ENCODE measurements at places on chromosomes 11 and 22. TPM values are rescaled to one million over a fixed set of nuclear protein-coding genes. Genes with fewer than 3 reads are reported as not detected.

DNA sequence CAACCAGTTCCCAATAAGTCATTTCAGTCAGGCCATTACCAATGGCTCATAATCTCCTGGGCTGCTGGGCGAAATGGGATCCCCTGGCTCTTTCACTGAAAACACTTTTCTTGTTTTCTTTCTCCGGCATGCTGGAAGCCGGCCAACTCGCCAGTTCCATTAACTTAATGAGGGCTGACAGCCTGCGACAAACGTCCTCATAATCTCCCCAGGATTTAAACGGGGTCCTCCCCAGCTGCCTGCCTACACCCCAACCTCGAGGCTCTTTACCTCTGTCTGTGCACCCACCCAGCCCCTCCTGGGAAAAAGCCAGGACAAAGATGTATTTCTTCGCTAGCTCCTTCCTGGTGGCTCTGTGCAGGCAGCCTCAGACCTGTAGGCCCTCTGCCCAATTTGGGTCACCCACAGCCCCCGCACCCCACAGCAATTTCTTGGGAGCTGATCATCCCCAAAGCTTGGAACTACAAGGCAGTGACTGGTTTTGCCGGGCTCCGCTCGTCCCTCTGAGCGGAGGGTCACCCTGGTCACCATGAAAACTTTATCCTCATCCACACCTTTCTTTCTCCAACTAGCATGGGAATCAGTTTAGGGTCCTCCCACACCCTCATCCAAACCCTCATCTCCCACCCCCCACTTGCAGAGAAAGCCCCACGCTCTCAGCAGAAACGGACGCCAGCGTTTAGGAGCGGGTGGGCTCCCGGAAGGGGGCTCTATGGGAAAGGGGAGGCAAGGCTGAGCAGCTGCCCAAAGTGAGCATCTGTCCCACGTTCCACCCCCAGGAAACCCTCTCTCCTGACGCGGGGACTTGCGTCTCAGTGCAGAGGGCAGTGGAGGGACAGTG is 51.1 kb upstream of the KCNQ1OT1 start:
- peak; percentile 26 for DNase-seq

DNA sequence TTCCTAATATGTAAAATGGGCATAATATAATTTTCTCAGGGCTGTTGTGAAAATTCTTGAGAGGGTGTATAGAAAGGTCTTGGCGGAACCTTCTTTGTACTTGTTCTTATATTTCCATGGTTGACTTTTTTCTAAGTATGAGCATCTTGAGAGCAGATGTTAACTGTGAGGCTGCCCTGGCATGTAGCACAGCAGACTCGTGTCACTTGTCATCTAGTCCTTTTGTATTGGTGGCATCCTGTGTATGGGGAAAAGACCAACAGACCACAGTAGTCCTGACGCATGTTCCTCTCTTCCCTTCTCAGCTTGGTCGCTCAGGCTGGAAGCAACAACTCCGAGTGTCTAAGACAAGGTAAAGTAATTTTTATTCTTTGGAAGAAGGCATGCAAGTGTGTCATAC is 153.8 kb upstream of the ZBED5 start:
- no peak for DNase-seq

DNA sequence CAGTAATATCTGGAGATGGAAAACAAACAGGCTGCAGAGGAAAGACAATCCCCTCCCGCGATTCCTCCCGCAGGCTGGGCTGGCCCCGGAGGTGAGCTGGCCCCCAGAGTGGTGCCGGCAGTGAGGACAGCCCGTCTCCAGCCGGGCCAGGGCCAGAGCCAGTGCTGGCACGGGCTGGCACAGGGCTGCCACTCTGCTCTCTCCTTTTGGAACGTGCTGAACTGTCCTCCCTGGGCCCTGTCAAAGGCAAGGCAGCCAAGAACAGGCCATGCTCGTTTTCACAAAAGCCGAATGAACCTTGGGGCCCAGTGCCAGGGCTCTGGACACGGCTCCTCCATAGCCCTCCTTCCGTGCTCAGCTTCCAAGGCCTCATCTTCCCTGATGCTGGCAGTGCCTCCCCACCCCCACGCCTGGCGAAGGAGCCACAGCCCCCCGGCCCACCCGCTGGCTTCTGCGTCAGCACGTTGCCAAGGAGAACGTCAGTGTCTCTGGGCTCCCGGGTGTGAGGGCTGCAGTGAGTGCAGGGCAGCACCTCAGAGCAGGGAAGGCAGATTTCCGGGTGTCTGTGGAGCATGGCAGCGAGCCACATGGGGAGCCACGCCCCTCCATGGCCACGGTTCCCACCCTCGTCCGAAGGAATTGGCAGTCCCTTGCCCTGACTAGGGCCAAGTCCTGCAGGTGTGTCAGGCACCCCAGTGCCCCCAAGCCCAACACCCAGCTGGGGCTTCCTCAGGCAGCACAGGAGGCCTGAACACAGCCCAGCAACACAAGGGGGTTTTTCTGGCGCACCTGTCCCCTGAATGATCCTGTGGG is 28.6 kb downstream of the GNAZ start:
- peak; percentile 57 for DNase-seq

DNA sequence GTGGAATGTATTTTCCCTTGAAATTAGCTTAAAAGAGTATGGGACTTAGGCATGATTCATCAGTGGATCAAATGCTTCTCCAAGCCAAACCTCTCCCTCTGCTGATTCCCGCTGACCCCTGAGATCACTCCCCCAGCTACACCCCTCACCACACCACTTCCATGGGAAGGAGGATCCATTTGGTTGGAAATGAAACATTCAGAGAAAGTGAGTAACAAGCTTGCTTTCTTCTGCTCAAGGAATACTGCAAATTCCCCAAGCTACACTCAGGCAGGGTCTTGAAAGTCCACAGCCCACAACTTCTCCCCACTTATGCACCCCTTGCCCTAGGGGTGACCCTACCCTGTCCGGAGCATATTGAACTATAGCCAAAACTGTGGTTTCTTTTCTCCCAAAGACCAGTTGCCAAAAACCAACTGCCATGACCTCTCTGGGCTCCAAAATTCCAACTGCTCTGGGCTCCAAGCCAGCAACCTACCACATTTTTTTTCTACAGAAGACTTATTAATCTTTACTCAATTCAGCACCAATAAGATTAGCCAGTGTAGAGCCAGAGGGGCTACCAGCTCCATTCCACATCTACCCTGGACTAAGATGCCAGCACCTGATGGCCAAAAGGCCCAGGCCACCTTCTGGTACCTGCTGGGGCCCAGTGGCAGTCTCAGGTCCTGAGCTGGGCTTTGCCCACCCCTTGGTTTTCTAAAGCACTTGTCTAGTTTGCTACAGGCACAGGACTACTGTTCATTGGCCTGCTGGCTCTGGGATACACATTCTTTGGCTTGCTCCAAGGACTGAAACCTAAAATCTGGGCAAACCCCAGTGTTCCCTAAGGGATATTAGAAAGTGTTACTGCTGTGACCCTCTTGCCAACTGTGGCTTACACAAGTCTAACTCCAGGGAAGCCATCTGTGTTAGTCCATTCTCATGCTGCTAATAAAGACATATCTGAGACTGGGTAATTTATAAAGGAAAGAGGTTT is 101.1 kb downstream of the MICAL3 start:
- no peak for DNase-seq

DNA sequence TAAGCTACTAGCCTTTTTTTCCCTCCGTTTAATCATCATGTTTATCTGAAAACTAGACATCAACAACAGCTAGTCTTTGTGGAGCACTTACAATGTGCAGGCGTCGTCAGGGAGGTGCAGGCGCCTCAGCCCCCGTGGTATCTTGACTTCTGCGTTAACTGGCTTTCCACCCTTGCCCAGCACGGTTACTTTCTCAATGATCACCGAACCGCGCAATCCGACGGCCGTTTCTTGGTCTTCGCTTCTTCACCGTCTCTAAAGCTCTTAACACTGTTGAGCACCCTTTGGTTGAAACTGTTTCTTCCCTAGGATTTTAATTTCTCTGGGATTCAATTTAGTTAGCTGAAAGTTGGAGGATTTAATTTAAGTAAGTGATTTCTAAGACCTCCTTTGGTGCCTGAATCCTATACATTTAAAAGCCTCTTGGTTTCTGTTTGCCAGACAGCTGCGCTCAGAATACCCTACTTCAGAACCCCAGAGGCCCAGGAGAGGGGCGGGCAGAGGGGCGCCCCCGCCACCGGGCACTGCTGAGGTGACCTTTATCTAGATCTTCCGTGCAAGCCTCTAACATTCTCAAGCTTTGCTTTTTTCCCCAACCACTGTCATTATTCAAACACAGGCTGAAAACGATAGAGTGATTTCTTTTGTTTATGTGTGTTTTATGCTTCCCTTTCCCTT is 18.0 kb upstream of the TMEM218 start:
- no peak for DNase-seq

- no peak for DNase-seq
Measured at GRCh38 chr22:31935961-31936635, 8.2 kb upstream of the YWHAH start.

GRCh38 chr11:15671216-15671615 is 556.5 kb downstream of the INSC start:
- no peak for DNase-seq

DNA sequence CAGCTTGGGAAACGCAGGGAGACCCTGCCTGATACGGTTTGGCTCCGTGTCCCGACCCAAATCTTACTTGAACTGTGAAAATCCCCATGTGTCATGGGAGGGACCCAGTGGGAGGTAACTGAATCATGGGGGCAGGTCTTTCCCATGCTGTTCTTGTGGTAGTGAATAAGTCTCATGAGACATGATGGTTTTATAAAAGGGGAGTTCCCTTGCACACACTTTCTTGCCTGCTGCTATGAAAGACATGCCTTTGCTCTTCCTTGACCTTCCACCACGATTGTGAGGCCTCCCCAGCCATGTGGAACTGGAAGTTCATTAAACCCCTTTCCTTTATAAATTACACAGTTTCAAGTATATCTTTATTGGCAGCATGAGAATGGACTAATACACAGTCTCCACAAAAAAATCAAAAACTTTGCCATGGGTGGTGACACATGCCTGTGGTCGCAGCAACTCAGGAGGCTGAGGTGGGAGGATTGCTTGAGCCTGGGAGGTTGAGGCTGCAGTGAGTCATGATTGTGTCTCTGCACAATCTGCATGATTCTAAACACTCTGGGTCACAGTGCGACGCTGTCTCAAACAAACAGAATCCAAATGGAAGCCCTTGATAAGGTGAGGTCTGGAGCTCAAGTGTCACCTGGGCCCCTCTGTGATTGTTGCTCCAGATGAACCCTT is 34.9 kb downstream of the SYN3 start:
- no peak for DNase-seq

DNA sequence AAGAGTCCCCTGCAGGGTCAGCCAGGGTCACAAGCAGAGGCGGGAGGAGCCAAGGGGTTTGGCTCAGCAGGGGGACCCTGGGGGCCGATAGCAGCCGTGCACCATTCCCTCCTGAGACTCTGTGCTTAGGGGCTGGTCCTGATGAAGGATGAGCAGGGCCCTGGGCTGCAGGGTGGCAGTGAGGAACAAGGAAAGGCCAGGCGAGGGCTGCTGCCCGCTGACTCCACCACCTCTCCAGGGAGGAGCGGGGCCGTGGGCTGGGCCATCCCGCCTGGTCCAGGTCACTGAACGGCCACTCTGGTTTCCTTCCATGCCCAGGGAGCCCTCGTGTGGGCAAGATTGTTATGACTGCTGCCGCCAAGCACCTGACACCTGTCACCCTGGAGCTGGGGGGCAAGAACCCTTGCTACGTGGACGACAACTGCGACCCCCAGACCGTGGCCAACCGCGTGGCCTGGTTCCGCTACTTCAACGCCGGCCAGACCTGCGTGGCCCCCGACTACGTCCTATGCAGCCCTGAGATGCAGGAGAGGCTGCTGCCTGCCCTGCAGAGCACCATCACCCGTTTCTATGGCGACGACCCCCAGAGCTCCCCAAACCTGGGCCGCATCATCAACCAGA is 9.2 kb upstream of the NDUFS8 start:
- no peak for DNase-seq

DNA sequence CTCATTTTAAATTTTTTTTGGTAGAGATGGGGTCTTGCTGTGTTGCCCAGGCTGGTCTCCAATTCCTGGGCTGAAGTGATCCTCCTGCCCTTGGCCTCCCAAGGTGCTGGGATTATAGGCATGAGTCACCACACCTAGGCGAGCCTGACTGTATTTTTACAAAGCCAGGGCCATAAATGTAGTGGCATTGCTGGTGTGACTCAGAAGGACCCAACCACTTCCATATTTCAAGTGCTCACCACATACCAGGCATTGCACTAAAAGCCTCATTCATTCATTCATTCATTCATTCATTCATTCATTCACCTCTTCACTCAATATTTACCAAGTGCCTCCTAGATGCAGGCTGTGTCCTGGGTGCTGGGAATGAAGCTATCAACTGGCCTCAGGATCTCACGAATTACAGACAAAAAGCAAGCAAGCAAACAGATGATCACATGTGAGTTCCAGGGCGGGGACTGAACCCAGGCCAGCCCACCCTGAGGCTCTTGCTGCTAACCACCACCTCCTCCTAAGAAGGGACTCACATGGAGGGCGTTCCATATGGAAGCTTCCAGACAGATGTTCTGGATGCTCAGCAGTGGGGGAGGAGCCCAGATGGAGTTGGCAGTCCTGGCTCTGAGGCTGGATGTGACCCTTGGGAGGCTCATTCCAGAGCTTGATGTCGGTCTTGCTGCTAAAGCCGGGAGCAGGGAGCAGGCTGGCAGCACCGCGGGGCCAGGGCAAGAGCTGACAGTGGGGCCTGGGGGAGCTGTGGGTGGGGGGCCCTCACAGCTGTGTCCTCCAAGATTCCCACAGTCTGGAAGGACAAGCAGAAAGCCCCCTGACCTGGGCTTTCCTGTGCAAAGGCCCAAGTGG is 158.8 kb downstream of the CTTN start:
- DNase-seq, result no peak

DNA sequence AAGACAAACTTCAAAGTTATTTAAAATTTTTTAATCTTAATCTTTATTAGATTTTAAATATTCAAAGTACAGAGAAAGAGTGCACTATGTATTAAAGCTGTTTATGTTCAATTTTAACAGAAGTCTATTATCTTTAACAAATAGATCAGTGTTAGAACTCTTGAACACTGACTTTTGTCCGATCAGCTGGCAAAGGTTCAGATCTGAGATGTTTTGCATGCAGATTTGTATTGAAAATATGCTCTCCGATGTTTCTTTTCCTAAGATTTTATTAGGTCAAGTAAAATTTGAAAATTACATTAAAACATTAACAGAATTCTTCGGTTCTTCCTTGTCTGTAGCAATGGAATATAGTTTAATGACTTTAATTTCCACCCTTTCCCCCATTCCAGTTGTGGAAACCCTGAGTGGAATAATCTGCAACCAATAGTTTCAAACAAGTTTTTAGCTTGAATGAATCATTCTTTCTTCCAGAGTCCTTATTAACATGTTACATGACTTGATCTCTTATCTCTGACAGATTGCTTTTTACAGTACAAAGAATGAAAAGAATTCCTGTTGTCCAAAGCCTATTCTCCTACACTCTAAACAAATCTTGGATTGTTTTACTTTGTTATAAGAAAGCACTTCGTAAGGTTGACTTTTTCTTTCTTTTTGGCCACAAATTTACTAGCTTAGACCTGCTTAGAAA is 11.4 kb upstream of the TCP11L1 start:
- no peak for DNase-seq

- DNase-seq, result no peak
Measured at GRCh38 chr11:35787013-35787504, 124.5 kb downstream of the TRIM44 start.

Gene DRICH1
- 1.4 TPM for total RNA-seq

Gene CCDC116
- total RNA-seq, result not detected

Gene OSBP2
- 3.3 TPM for total RNA-seq

Gene ISX
- total RNA-seq, result not detected

Gene ASPHD2
- not detected for total RNA-seq

All from uterus (tissue), 4 donors.